Breast epithelium (tissue), 4 donors: ENCODE measurements at places on chromosomes 13 and 19.

DNA sequence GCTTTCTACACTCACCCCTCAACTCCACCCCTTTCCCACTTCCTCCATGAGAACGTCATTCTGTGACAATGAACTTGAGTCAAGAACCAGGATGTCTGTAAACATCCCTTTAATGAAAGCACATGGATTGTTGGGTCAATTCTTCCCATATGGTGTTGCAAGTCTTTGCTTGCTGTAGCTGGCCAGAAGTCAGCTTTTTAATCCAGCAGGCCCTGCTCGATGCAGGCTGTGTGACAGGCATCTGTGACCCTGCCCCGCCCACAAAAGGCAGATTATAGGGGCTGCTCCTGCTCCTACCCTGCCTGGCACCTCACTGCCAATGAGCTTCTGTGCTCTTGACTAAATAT is 78.0 kb downstream of the STARD13 start:
- H3K4me3 ChIP-seq: no peak overlapping the region
- no peak for DNase-seq
- H3K27ac ChIP-seq: peak overlapping the region; percentile 77
- no peaks in the 10 kb centered on the region for H3K36me3 ChIP-seq

GRCh38 chr19:5070930-5071329 is 102.0 kb downstream of the KDM4B start:
- DNase-seq: no peak
- no peaks in the 10 kb centered on the region for H3K36me3 ChIP-seq
- H3K4me3 ChIP-seq: no peak overlapping the region
- no peaks in the 10 kb centered on the region for H3K4me1 ChIP-seq

- no peaks in the 10 kb centered on the region for H3K27me3 ChIP-seq
- peak within 1 kb of the TSS; percentile 97 for H3K4me3 ChIP-seq
- H3K27ac ChIP-seq: peak within 1 kb of the TSS; percentile 87
- peaks cover 4% of the 10 kb centered on the region for H3K4me1 ChIP-seq
- DNase-seq: peak; percentile 41
Observed at GRCh38 chr19:58228585-58229254, at the start of gene ZNF544. TSS of gene ZNF544 (plus strand) at chr19:58228914. CDS start at chr19:58244024, 15,110 bp downstream.

DNA sequence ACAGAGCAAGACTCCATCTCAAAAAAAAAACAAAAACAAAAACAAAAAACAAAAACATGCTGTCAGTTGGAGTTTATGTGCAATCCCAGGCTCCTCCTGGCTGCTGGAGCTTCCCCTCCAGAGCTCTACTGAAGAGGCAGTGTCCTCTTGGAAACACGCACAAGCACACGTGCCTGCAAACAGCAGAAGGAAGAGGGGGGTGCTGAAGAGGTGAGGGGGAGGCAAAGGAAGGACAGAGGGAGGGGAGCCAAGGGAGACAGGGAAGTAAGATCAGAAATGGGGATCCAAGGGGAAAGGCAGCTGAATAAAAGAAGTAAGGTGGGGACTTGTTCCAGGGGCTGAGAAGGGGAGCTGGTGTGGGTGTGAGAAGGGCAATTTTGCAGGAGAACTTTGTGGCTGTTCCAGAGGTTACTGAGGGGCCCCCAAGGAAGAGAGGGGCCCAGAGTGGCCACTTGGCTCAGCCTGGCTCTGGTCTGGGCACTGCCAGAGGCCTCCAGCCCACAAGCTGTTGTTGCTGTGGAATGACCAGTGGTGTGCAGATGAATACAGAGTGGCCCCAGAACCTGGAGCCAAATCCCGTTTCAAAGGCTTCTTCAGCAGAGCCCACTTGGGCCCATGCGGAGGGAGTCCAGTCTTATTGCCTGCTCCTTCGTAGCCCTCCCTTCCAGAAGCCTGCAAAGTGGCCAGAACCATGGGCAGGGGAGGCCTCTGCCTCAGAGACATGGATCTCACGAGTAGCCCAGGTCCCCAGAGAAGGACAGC is 34.4 kb downstream of the LYL1 start:
- no peaks in the 10 kb centered on the region for H3K27me3 ChIP-seq
- H3K36me3 ChIP-seq: no peaks in the 10 kb centered on the region
- DNase-seq: no peak
- H3K4me1 ChIP-seq: peaks cover 3% of the 10 kb centered on the region
- H3K27ac ChIP-seq: peak overlapping the region; percentile 71
- H3K4me3 ChIP-seq: no peak overlapping the region

- H3K27me3 ChIP-seq: no peaks in the 10 kb centered on the region
- no peak overlapping the region for H3K27ac ChIP-seq
Observed at GRCh38 chr13:48263196-48263595, 30.2 kb downstream of the ITM2B start.
